ENCODE measurements at places on chromosomes 4 and X.

GRCh38 chr4:145907812-145908211, 30.8 kb downstream of the ZNF827 start:
- DNase-seq, result no peak

- DNase-seq, result no peak
These were observed 22.3 kb downstream of the APLN start for GRCh38 chrX:129632443-129632842.

DNA sequence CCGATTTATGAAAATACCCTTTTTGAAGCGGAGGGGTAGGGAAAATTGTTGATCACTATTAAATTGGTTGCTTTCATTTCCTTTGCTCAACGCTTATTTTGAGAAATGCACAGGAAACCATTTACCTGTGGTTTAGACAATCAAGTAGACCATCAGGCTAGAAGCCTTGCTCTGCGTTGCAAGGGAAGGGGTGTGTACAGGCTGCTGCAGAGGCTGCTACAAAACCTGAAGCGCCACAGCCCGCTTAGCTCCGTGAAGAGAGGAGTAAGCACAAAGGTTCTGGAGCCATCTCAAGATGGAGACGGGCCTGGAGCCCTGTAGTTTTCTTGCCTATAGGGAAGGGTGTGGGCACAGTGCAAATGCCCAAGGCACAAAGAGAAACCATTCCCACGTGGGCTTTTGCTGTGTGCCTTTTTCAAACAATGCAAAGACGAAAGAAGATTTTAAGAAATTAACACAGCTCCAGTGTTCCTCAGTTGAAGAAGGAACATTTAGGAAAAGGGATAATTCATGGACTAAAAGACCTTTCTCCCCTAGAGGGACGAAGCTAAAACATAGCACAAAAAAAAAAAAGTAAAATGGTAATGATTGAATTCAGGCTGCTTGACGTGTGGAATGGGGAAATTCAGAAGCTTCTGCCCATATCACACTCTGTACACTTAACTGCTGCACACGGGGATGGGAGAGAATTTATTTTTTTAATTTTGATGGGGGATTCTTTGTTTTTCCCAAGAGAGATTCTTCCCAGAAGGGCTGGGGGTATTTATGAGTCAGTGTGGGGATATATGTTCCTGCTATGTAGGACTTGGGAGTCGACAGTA, 3.5 kb downstream of the TMSB4X start:
- DNase-seq, result no peak

GRCh38 chrX:39600222-39600621, 497.5 kb downstream of the BCOR start:
- DNase-seq, result no peak

DNA sequence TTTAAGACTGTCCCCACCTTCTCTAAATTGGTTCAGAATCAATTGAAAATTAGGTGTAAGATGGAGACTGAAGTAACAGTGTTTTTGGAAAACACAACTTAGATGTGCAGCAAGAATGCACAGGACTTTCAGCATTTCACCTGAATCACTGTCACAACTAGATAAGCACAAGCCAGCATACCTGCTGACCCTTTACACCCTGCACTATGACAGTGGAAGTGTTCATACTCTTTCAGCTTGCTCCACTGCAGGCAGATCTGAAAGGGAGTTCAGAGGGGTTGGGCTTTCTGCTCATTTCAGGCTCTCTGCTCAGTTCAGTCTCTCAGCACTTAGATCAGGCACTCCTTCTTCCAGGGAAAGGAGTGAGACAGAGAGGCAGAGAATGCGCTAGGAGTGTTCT, 22.8 kb downstream of the DCUN1D4 start:
- DNase-seq, result no peak

- no peak for DNase-seq
These were observed 168.1 kb downstream of the EPHA5 start for GRCh38 chr4:65502131-65502701.

- no peak for DNase-seq
These were observed 374.8 kb upstream of the GNPDA2 start for GRCh38 chr4:45100956-45101818.

DNA sequence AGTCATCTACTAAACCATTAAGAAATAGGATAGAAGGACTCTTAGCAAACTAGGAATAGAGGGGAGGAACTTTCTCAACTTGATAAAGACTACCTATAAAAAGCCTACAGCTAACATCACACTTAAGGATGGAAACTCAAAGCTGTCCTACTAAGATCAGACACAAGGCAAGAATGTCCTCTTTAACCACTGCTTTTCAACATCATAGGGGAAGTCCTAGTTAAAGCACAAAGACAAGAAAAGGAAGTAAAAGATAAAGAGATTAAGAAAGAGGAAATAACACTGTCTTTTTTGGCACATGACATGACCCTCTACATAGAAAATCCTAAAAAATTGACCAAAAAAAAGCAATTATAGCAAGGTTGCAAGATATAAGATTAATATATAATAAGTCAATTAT, 136.6 kb downstream of the FBXW7 start:
- no peak for DNase-seq

DNA sequence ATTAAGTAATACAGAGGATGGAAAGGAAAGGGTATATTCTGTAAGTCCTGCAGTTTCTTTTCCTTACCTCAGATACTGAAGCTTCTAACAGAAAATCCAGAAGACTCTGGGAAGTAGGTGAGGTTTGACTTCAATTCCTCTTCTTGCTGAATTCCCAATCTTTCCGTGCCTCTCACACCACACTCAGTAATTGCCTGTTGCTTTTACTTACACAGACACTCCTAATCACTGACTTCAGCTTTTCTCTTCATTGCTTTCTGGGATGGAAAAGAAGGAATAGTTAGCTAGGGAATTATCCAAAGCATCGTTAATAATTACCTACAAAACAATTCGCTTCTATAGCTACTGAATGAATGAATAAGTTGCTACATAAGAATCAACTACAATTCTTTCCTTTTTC, 163.6 kb downstream of the FBXO8 start:
- no peak for DNase-seq

GRCh38 chr4:119873794-119874325, 192.8 kb downstream of the MAD2L1 start:
- DNase-seq, result no peak

DNA sequence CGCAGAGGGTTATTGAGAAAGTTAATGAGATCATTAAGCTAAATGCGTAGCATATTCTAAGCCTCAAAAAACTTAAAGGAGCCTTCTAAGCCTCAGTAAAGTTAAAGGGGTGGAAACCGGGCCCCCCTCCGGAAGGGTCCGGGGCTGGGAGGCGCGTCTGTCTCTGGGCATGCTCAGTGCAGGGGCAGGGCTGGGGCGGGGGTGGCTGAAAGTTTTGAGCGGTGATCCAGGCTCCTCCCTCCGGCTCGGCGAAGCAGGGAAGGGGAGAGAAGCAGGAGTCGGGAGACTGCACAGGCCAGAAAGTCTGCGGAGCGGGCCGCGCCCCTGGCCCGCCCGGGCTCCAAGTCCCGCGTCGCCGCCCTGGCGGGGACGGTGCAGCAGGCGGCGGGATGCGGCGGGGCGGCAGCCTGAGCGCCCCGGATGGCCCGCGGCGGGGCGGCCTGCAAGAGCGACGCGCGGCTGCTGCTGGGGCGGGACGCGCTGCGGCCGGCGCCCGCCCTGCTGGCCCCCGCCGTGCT, at the start of gene EVC:
Gene EVC, plus strand, starts transcription at position 241 of the 518 bp plus-strand sequence. Its CDS starts 180 bp downstream, at position 421.
- no peak for DNase-seq

DNA sequence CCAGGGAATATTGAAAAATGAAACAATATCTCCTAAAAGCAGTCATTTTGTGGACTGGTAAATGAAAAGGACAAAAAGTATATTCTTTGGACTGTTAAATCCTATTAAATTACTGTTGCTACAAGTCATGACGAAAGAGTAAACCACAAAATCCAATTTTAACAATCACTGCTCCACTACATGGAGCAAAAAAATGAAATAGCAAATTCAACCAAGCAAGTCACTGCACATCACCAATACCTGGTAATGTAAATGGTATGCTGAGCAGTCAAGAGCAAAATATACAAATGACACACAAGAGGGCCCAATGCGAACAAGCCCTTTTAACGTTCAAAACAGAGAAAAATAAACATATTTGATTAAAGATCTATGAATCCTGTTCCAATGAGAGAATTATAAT, 126.2 kb downstream of the KLHL13 start:
- DNase-seq, result no peak

GRCh38 chrX:149456476-149457245, 48.4 kb downstream of the IDS start:
- no peak for DNase-seq

DNA sequence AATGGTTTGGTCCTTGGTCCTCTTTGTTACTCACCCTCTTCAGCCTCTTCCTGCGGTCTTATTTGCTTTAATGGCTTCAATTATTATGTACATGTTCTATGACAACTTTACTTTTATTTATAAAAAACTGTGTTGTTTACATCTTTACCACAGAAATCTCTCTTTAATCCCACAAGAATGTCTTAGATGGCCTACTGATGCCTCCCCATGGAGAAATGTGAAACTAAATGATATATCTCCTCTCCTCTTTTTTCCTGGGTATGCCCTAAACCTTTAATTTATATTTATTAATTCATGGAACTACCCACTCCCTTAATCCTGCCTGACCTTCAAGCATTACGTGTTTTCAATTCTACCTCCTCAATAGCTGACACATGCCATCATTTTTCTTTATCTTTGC, 573.2 kb downstream of the CENPC start:
- no peak for DNase-seq

GRCh38 chr4:88015659-88016295, 8.3 kb downstream of the PKD2 start:
- no peak for DNase-seq

DNA sequence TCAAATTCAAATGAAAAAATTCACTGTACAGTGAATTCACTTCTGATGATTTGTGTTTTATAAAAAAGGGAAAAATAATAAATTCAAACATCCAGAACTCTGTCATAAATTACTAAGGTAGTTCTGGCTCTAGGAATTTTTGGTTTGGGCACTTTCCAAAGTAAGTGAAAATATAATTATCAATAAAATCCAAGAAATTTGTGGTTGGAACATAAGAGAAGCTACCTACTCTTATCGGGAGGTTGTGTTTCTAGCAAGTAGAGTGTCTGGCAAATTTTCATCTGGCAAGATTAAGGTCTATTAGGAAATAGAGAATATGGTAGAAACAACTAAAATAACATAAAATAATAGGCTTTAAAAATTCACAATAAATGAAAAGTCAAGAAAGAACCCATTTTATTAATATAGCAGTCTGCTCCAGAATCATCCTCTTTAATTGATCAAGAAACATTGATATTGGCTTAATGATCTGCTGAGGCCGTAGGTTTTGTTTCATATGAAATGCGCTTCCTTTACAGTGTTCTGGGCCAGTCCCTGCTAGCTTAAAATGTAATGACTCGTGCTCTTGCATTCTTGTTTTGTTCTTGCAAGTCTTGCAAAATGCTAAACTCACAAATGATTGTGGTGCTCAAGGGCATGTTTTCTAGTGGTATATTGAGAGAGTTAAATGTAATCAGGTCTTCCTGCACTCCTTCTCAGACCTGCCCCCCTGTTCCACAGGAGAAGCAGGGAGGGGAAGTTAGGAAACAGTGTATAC, 331.4 kb downstream of the RAPGEF2 start:
- DNase-seq, result no peak

GRCh38 chrX:148499638-148500422, 587 bp upstream of the AFF2 start:
- no peak for DNase-seq

GRCh38 chr4:134499074-134499473, 297.5 kb upstream of the PABPC4L start:
- DNase-seq, result no peak

- DNase-seq, result no peak
These were observed 380.9 kb upstream of the SMIM31 start for GRCh38 chr4:164373021-164373420.

- no peak for DNase-seq
These were observed 31.3 kb downstream of the ADGRL3 start for GRCh38 chr4:61231421-61231820.

- no peak for DNase-seq
These were observed 15.3 kb downstream of the KLHL2 start for GRCh38 chr4:165222651-165222994.

- no peak for DNase-seq
These were observed 5.5 kb upstream of the TMEM255A start for GRCh38 chrX:120316587-120317283.

DNA sequence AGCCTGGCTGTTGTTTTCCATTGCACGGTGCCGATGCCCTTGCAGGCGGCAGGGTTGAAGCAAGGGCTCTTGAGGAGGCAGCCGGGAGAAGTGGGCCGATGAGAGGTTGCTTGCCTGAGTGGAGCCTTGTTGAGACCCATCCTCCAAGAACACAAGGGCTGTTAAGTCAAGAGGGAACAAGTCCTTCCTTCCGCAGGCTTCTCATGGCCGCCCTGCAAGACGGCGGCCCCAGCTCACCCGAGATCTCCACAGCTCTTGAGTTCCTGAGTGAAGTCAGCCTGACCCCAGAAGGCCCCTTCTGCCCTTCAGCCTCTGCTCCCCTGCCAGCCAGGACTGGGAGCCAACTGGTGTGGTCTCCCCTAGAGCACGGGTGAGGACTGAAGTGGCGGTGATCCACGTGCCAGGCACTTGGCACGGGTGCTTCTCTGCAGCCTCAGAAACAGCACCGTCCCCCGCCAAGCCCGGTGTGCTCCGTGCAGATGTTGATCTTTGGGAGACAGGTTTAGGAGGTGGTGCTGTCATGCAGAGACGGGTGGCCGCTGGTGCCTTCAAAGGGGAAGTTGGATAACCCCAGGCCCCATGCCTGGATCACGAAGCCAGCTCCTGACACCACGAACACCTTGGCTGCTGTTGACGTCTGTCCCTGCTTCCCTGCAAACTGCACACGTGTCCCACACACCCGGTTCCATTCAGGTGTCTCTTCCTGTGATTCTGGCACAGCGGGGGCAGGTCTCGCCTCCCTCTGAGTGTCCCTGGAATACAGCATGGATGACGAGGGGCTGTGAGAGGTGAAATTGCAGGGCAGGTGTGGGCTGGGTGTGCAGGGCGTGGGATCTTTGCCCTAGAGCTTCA, 164.4 kb upstream of the PSAPL1 start:
- DNase-seq, result no peak

- no peak for DNase-seq
These were observed 14.4 kb downstream of the CCDC110 start for GRCh38 chr4:185457136-185457535.

DNA sequence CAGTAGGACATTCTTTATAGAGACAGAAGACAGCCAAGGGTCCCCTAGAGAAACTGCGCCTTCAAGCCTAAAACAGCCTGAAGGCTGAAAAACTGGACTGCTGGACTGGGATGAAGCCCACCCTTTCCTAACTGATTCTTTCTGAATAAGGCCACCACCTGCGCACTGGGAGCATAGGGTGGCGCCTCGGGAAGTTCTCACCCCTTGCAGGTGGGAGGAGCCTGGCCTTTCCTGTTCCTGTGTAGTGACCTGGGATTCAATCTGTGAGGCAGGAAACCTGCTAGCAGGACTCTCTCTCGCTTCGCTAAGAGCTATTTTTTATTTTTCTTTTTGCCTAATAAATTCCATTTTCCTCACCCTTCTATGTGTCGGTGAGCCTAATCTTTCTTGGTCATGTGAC, 61.8 kb upstream of the KLHL13 start:
- no peak for DNase-seq

GRCh38 chr4:107376293-107376692, 340.2 kb upstream of the DKK2 start:
- DNase-seq, result no peak
